ENCODE measurements at places on chromosomes 3 and 15.

- DNase-seq, result no peak
These were observed 514.4 kb upstream of the TBL1XR1 start for GRCh38 chr3:177711637-177712036.

GRCh38 chr3:161392853-161393252, 21.5 kb upstream of the SPTSSB start:
- no peak for DNase-seq

DNA sequence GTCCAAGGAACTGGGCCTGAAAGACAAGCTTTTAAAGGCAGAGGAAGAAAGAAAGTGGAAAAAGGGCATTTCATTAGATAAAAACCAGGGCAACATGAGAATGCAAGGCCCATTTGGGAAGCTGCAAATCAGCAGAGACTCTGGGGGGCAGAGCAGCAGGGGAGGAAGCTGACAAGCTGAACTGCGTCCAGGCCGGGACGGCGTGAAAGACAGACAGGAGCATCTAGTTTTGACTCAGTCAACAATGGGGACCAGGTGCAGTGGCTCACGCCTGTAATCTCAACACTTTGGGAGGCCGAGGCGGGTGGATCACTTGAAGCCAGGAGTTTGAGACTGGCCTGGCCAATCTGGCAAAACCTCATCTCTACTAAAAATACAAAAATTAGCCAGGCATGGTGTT, 69.9 kb downstream of the CDC25A start:
- no peak for DNase-seq

DNA sequence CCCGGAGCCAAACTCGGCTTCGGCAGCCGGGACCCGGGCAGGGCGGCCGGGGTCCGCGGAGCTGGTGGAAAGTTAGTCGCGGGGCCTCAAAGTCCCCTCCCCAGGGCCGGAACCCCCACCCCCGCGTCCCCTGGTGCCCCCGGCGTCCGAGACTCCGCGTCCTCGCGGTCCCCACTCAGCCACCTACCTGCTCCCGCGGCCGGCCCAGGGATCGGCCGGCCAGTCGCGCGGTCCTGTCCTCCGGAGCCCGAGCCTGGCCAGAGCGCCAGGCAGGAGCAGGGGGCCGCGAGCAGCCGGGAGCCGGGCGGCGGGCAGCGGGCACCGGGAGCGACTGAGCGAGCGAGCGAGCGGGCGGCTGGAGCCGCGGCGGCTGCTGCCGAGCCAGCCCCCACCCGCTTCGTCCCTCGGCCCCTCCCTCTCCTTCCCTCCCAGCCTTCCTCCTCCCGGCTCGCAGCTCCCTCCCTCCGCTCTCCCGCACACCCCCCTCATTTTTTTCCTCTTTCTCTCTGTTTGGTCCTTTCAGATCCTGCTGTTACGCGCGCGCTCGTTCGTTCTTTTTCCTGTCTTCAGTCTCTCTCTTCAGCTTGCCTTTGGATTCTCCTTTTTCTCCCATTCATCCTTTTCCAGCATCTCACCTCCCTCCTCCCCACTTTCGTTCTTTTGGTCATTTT, at the start of gene MEGF11:
Gene MEGF11, minus strand, starts transcription at position 333 of the 671 bp plus-strand sequence. CDS start 125,347 bp downstream, outside the sequence.
- DNase-seq, result no peak

DNA sequence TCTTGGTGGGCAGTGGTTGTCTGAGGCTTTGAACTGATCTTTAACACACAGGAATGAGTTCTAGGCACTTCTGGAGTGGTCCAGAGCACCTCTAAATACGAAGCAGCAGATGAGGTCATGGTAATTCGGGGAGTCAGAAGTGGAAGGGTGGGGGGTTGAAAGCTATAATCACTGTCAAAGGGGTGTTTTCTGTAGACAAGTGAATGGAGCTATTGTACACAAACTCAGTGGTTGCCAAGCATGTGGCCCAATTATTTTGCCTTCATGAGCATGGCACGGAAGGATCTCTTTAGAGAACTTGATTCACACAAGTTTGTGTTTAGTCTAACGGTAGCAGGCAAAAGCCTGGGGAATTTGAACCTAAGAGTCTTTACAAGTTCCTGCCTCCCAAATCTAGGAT, 6.3 kb downstream of the FRMD5 start:
- no peak for DNase-seq

DNA sequence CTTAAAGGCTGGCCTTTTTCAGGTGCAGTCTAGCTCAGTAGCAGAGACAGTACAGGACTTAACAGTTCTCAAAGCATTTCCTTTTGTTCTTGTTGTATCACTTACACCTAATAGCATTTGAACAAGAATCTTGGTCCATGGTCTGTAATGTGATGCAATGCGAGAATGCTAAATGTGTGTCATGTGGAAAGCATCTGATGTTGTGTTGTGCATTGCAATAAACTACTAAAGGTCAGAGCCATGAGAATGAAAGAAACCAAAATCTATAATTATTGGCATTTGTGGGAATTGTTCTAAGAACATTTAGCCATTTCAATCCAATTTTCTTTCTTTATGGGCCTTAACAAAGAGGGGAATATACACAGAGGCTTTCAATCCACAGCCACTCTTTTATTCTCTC, 324.5 kb upstream of the ROBO2 start:
- no peak for DNase-seq

- no peak for DNase-seq
These were observed 1.6 kb downstream of the RNF7 start for GRCh38 chr3:141739731-141740130.

DNA sequence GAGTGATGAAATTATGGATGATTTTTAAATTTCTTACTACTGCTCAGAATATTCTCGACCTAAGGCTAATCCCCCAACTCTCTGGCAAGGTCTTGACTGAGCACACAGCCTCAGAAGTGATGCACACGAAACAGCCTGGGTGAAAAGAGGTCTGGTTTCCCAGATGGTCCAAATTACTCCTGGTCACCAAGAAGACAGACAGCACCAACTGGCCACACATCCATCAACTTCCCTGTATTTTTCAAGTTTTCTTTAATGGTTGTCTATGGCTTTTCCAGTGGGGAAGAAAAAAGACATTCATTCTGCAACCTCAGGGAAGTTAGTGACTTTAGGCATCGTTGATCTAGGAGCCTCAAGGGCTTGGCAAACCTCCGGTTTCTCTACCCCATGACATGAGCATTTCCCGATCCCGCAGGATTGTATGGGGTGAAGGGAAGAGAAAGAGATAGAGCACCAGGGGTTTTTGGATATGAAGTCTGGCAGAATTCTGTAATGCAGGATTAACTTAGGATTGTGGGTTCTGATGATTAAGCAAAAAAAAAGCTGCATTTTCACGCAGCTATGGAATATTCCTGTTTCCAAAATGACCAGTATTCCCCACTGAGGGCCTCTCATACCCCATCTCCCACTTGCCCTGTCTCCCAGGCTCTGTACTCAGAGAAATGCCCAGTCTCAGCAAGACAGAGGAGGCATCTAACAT, 62.2 kb downstream of the UMPS start:
- DNase-seq, result no peak

Data from Kasumi-1 (cell line).